Midbrain (tissue), 1 donor: ENCODE measurements at places on chromosomes 16 and 17.

DNA sequence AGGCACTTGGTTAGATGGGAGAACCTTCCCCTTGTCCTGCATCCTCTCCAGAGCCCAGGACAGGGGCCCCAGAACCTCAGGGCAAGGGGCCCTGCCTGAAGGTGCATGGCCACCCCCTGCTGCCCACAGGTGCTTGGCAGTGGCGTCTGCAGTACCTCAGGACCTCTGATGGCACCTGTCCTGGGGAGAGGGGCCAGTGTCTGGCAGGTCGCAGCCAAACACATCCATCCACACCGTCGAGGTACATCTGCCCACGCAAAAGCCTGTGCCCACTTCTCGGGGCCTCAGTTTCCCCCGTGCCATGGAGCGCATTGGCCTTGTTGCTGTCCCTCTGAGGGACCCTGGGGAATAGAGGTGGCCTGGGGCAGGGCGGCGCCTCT lies 9.3 kb downstream of the MAP2K3 start:
- no peak for DNase-seq

DNA sequence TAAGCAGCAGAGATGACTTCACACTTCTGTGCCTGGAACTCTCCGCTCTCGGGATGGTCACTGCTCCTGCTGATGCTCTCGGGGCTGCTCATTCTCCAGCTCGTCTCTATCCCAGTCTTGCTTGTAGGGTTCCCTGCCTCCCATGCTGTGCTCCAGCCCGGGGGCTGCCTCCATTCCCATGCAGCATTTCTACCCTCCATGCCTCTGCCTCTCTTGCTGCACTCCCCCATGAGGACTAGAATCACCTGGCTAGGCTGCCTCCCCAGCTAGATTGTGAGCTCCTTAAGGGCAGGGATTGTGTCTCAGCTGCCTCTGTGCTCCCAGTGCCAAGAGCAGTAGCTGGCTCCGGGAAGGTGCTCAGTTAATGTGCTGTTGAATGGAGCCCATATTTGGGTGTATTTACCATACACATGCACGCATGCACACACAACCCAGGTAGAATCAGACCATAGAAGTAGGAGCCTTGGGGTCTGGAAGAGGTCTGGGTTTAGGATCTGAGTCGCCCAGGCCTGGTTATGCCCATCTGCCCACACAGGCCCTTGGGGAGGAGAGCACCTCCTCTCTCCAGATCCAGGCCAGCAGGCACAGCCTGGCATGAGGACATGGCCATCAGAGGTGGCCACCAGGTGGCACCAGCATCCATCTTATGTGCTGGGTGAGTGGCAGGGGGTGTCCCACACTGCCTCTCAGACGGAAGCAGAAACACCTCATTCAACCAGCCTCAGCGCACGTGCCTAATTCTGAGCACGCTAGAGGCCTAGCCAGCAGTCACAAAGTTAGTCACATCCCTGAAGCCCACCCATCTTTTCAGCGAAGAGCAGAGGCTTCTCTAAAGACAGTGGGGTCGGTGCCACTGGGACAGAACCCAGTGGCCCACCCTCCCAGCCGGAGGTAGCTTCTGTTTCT lies 9.3 kb downstream of the GIT1 start:
- peak; percentile 92 for DNase-seq

GRCh38 chr16:85461814-85462713 lies 151.1 kb upstream of the GSE1 start:
- DNase-seq, result no peak

GRCh38 chr17:57102122-57102521 lies 17.1 kb downstream of the AKAP1 start:
- no peak for DNase-seq

- DNase-seq, result no peak
Observed at GRCh38 chr17:73652886-73653480, 8.7 kb upstream of the SDK2 start.

DNA sequence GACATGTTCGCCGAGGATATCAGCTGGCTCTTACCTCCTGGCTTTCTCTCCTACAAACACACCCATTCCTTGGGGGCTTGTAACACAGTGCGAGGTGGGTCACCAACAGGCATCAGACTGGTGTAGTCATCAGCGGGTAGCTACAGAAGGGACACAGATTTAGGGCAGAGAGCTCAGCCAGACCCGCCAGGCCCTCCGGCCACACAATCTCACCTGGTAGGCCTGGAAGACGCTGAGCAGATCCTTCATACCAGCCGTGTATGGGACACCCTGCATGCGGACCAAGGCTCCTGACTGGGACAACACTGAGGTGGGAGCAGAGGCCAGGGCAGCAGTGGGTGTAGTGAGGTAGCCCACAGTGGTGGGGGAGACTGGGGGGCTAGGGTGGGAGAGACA lies 5.8 kb downstream of the ESRP2 start:
- DNase-seq, result no peak

- no peak for DNase-seq
Observed at GRCh38 chr16:12082226-12082887, 105.8 kb downstream of the SNX29 start.

DNA sequence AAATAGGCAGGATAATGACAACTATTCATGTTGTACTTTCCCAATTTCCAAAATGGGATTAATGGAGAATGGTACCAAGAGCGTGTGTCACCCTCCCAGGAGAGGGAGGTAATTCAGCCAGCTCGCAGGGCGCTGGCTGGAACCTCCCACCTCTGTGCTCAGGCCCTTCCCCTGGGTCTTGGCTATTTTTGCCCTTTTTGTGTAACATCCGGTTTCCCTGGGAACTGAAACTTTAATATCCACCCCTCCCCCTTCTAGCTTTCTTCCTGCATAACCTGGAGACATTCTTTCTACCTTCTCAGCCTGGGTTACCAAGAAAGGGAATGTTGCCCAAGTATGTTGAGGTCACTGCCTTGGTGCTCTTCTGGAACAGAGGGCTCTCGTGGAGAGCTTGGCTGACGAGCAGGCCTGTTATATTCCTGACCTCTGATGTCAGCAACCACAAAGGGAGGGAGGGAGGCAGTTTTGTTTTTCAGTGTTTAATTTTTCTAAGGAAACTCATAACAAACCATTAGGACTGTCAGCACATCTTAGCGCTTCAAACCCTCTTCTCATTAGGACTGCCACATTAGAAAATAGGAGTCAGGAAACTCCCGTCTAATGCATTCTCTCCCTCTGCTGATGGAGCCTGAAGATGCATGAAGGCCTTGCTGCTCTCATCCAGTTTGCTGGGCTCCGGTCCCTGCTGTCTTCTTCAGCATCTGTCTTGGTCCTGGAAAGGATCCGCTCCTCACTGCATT lies 25.6 kb downstream of the ITGB3 start:
- peak; percentile 20 for DNase-seq

DNA sequence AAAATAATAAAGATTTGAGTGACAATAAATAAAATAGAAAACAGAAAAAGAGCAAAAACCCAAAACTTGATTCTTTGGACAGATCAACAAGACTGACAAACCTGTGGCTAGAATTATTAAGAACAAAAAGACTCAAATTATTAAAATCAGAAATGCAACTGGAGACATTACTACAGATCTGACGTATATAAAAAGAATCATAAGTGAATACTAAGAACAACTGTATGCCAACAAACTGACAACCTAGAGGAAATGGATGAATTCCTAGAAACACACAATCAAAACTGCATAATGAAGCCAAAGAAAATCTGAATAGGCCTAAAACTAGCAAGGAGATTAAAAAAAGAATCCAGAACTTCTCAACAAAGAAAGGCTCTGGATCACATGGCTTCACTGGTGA lies 47.4 kb downstream of the NETO2 start:
- DNase-seq, result no peak

DNA sequence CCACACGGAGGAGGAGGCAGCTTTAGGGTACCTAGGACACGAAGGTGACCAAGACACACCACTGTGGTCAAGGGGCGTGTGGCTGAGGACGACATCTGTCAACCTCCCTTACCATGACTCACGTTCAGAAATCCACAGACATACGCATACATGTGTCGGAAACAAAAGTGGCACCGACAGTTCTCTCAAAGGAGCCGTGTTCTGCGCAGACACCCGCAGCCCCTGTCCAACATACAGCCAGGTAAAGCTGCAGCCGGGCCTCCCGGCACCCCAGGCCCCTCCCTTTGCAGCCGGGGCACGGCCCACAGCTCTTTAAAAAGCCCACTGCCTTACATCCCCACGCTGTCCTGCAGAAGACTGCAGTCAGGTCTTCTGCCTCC lies 40.5 kb upstream of the KLHDC4 start:
- no peak for DNase-seq

- DNase-seq, result no peak
Observed at GRCh38 chr17:81398176-81398831, 3.0 kb downstream of the BAHCC1 start.

- DNase-seq, result peak; percentile 83
Observed at GRCh38 chr16:77807-78443, at the start of gene MPG. Gene MPG, plus strand, starts transcription at chr16:78225. Its CDS starts 85 bp downstream, at chr16:78310.

GRCh38 chr17:67157732-67158639 lies 87.0 kb downstream of the HELZ start:
- peak; percentile 49 for DNase-seq

DNA sequence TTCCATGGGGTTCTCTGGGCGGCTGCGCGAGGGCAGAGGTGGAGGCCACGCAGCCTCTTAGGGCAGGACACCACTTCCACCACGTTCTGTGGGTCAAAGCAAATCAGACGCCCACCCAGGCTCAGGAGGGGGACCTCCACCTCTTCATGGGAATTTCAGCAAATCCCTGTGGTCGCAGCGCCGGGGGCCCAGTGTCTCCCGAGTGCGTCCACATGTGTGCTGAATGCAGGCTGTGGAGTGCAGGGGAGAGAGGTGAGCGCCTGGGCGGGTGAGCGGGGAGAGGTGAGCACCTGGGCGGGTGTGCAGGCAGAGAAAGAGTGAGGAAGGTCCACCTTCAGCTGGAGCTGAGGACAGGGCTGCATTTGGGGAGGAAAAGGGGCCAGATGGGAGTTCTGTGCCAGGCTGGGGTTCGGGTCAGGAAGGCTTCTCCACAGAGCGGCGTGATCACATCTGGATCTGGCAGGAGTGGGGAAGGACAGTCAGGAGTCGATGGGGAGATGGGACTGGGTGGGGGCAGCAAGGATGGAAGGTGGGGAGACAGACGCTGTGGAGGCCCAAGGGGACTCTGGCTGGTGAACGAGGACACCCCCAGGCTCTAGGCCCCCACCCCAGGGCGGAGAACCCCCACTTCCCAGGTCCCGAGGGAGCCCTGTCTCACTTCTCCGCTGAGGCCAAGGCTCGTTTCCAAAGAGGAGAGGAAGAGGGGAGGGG lies 36.8 kb upstream of the CBFA2T3 start:
- no peak for DNase-seq

DNA sequence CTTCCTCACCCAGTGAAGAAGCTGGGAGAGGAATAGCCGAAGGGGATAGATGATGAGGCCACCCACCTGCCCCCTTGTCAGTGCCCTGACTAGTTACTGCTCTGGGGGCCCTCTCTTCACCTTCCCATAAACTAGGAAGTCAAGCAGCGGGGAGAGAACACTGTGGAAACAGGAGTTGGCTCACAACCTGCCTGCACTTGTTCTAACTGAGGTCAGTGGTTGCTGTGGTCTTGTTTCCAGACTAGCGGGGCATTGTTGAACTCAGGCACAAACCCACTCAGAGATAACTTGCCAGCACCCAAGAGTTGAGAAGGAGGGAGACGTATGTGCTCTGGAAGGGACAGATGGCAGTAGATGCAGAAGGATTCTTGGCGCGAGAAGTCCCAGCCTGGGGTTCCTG lies 48.6 kb upstream of the DDX52 start:
- DNase-seq, result no peak

GRCh38 chr17:62626719-62627218 lies 701 bp upstream of the MRC2 start:
- no peak for DNase-seq

DNA sequence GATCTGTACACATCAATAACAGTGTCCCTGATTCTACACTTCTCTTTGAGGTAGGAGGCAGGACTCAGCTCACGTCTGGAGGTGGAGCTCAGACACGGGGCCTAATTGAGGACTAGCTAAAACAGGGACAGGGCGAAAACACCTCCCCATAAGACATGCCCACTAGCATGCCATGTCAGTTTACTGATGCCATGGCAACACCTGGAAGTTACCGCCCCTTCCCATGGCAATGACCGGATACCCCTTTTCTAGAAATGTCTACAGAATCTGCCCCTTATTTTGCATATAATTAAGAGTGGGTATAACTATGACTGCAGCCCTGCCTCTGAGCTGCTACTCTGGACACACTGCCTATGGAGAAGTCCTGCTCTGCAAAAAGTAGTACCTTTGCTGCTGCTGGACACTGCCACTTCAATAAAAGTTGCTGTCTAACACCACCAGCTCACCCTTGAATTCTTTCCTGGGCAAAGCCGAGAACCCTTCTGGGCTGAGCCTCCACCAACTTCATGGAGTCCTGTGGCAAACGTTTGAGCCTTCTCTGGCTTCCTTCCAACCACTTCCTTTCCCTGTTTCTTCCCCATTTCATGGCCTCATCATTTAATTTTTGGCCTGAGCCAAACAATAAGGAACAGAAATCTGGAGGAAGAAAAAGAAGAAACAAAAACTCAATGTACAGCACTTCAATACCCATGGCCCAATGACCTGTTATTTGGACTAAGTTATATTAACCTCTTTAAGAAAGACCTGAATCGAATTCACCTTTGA lies 21.0 kb downstream of the PHB1 start:
- DNase-seq, result peak; percentile 4

DNA sequence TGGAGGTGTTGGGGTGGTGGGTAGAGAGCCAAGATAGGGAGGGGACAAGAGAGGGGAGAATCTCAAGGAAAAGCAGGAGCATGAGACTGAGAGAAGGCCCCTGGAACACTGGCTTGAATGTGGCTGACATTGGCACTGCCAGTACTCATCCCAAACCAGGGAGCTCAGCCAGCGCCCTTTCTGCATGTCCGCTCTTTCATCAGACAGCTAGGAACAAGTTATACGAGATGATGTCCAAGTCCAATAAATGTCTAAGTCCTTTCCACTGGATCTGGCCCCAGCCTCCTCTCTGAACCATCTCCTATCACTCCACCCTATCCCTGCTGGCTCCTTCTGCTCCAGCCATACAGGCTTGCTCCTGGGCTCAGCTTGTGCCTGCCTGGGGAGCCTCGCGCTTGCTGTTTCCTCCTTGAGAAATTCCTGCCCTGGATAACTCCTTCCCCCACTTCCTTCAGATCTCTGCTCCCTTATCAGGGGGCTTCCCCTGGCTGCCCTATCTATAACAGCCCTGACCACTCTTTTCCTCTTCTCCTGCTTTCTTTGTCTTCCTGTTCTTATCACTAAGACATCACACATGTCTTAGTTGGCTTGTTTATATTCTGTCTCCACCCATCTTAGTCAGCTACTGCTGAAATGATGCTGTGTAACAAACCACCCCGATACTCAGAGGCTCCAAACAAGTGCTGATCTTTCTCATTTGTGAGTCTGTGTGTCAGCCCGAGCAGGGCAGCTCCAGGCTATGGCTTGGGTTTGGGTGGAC lies 37.1 kb upstream of the MEOX1 start:
- no peak for DNase-seq

GRCh38 chr16:77897129-77897437 lies 108.7 kb downstream of the VAT1L start:
- DNase-seq, result no peak

- no peak for DNase-seq
Observed at GRCh38 chr16:3949287-3949686, 68.8 kb upstream of the CREBBP start.

GRCh38 chr17:33508215-33508614 lies 215.1 kb upstream of the ASIC2 start:
- no peak for DNase-seq

GRCh38 chr16:88376835-88377726 lies 5.7 kb upstream of the ZNF469 start:
- no peak for DNase-seq

- no peak for DNase-seq
Observed at GRCh38 chr16:66576296-66576695, 3.0 kb upstream of the CMTM2 start.
